ENCODE measurements at places on chromosomes 2 and 18. TPM values are rescaled to one million over a fixed set of nuclear protein-coding genes. Genes with fewer than 3 reads are reported as not detected.

DNA sequence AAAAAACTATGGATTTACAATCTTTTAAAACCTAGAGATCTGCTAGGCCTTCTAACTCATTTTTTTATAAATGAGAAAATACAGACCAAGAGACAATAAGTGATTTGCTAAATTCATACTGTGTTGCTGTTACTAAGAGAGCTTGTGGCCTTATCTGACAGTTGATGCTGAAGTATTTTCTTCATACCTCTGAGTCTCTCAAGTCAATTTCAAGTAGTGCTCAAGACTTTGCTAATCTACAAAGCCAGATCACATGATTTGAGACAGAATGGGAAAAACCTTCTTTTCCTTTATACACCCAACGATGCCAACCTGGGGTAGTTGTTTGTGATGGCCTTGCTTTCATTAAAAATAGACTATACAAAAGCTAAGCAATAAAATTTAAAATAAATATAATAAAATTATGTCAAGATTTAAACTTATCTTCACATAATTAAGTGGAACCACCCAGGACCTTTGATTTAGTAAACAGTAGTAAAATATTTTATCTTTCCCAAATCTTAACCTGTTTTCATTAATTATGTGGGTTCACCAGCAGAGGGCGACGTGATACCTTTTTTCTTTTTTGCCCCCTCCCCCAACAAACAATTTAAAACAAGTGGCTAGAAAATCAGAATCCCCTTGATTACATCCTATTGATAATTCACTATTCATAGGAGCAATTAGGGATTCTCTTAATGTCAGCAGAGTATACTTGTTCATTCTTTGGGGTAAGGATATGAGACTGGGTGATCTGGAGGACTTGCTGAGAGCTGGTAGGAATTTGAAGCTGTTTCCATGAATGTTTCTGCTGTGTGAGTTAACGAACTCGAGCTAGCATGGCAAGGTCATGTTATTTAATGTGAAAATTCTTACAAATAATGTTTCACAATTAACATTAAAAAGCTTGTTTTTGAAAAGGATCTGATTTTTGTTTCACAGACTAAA, 49.6 kb upstream of the SLC5A7 start:
- H3K27me3 ChIP-seq: no peaks in the 10 kb centered on the region
- DNase-seq: no peak
- H3K36me3 ChIP-seq: no peaks in the 10 kb centered on the region
- no peaks in the 10 kb centered on the region for H3K4me1 ChIP-seq
- no peak overlapping the region for H3K27ac ChIP-seq

- no peak for DNase-seq
- H3K27ac ChIP-seq: no peak overlapping the region
- no peaks in the 10 kb centered on the region for H3K27me3 ChIP-seq
These were observed 171.8 kb downstream of the UBE2E3 start for GRCh38 chr2:181152226-181152625.

GRCh38 chr18:39341129-39341528, 1775.5 kb upstream of the CELF4 start:
- no peaks in the 10 kb centered on the region for H3K27me3 ChIP-seq
- no peak overlapping the region for H3K4me3 ChIP-seq
- H3K36me3 ChIP-seq: no peaks in the 10 kb centered on the region
- no peak for DNase-seq
- H3K27ac ChIP-seq: no peak overlapping the region

GRCh38 chr2:206700156-206700555, 18.0 kb downstream of the DYTN start:
- no peaks in the 10 kb centered on the region for H3K36me3 ChIP-seq
- no peaks in the 10 kb centered on the region for H3K4me1 ChIP-seq
- DNase-seq: no peak
- no peak overlapping the region for H3K27ac ChIP-seq
- no peaks in the 10 kb centered on the region for H3K27me3 ChIP-seq

- H3K4me3 ChIP-seq: peak overlapping the region; percentile 62
- H3K4me1 ChIP-seq: peaks cover 17% of the 10 kb centered on the region
- no peaks in the 10 kb centered on the region for H3K27me3 ChIP-seq
- H3K36me3 ChIP-seq: no peaks in the 10 kb centered on the region
- peak overlapping the region; percentile 89 for H3K27ac ChIP-seq
- peak; percentile 74 for DNase-seq
These were observed 11.4 kb downstream of the SNED1 start for GRCh38 chr2:241009601-241010530.

DNA sequence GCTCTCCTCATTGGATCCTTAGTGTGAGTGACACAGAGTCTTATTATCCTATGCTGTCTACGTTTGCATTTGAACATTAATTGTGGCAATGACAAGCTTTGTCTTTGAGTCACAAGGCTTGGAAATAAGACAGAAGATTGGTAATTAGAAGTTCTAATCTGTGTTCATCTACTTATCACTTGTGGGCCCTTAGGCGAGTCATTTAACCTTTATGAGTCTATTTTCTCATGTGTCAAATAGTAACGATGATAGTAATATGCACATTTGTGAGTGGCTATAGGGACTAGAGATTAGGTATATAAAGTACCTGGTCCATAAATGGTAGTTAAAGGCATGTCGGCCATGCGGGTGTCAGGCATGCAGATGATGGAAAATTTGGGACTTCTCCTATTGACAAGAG, 105.6 kb upstream of the NABP1 start:
- no peaks in the 10 kb centered on the region for H3K36me3 ChIP-seq
- no peak for DNase-seq
- no peaks in the 10 kb centered on the region for H3K4me1 ChIP-seq
- no peaks in the 10 kb centered on the region for H3K27me3 ChIP-seq

DNA sequence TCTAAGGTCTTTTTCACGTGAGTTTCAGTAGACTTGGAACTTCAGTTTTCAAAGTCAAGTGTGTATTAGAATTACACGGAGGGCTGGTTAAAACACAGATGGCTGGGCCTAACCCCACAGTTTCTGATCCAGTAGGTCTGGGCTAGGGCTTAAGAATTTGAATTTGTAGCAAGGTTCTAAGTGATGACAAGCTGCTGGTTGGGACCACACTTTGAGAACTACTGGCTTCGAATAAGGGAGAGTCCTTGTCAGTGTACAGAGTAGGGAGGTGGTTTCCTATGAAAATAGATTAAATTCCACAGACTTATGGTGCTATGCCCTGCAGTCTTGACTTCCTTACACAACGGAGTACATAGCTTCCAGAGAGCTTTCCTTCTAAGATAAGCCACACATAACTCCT, 4.5 kb downstream of the RHOB start:
- peaks cover 9% of the 10 kb centered on the region for H3K4me1 ChIP-seq
- no peaks in the 10 kb centered on the region for H3K27me3 ChIP-seq
- H3K36me3 ChIP-seq: no peaks in the 10 kb centered on the region
- peak overlapping the region; percentile 100 for H3K27ac ChIP-seq

GRCh38 chr2:158990397-158991214, 22.2 kb downstream of the TANC1 start:
- no peak overlapping the region for H3K4me3 ChIP-seq
- no peaks in the 10 kb centered on the region for H3K27me3 ChIP-seq
- DNase-seq: no peak
- no peaks in the 10 kb centered on the region for H3K4me1 ChIP-seq

DNA sequence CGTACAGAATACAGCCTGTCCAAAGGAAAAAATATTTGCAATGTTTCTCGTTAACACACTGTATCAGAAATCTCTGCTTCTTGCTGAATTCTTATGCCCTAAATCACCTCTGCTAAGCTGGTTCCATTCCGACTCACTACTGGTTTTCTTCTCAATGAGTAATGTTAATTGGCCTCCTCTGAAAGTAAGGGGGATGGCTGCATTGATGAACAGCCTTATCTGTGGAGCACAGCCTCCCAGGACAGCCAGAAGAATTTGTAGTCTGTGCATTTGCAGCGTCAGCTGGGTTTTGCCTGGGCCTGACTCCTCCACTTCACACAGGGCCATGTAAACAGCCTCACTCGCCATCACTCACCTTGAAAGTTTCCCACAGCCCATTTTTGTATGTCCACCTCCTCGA, 127.7 kb downstream of the RNF152 start:
- no peak overlapping the region for H3K4me3 ChIP-seq
- H3K36me3 ChIP-seq: no peaks in the 10 kb centered on the region
- H3K27me3 ChIP-seq: no peaks in the 10 kb centered on the region
- peak overlapping the region; percentile 19 for H3K27ac ChIP-seq
- no peaks in the 10 kb centered on the region for H3K4me1 ChIP-seq

GRCh38 chr2:205706769-205707381, 24.6 kb downstream of the NRP2 start:
- H3K4me1 ChIP-seq: no peaks in the 10 kb centered on the region
- no peak for DNase-seq
- H3K36me3 ChIP-seq: no peaks in the 10 kb centered on the region
- no peak overlapping the region for H3K4me3 ChIP-seq
- no peak overlapping the region for H3K27ac ChIP-seq
- H3K27me3 ChIP-seq: no peaks in the 10 kb centered on the region

DNA sequence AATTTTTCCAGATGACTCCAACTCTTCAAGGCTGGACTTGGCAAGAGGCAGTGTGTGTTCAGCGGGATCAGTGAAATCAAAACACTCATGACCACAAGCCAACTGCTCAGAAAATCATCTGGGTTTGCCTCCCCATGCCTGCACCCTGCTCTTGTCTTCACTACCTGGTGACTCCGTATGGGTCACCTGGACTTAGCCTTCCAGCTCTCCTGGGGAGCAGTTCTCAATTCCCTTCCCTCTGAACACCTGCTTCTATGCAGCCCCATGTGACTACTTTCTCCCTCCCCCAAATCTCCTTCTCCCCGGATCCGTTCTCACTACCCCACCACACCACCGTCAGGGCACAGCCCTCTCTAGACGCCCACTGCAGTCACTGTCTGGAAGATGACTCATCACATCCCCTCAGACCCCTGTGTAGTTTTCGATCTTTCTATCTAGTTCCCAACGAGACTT, 130.2 kb upstream of the ID2 start:
- H3K27me3 ChIP-seq: no peaks in the 10 kb centered on the region
- H3K27ac ChIP-seq: peak overlapping the region; percentile 63
- H3K4me1 ChIP-seq: no peaks in the 10 kb centered on the region
- no peak for DNase-seq

The ZNF396 gene
- total RNA-seq: 7.8 TPM

The LINC00305 gene
- not detected for total RNA-seq

The NLRC4 gene
- 1.3 TPM for total RNA-seq

The FAM228A gene
- 2.6 TPM for total RNA-seq

The PLA2R1 gene
- 12.5 TPM for total RNA-seq

The SERPINB10 gene
- total RNA-seq: not detected

The PRADC1 gene
- total RNA-seq: 25.6 TPM

The CXCR1 gene
- not detected for total RNA-seq

All from breast epithelium (tissue), 4 donors.